Fibroblast of skin of left biceps (primary cell): ENCODE measurements at places on chromosomes 16 and 17.

- DNase-seq = no peak
These were observed 62.6 kb downstream of the TUBD1 start for GRCh38 chr17:59830007-59830630.

GRCh38 chr16:4847774-4848587, 700 bp downstream of the UBN1 start:
- DNase-seq = peak; percentile 5

DNA sequence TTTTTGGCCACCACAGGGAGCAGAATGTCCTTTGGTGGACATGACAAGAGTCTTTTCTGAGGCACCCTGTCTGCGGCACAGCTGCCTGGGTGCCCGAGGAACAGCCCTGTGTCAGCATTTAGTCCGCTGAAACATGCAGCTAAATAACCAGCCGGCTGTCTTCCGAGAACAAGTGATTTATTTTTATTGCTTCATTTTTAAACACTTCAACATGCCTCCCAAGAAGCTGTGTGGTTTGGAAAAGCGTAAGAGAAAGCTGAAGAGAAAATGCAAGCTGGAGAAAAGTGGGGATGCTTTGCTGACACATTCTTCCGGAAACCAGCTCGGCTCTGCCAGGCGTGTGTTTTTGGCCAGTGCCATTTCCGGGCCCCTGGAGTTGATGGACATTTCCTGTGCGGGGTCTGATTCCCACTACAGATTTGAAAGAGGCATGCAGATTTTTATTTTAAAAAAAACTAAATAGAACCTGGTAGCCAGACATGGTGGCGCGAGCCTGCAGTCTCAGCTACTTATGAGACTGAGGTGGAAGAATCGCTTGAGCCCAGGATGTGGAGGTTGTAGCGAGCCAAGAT, 94.7 kb downstream of the SEC14L1 start:
- peak; percentile 88 for DNase-seq

GRCh38 chr16:29784157-29784556, 6.1 kb downstream of the ZG16 start:
- DNase-seq = no peak

GRCh38 chr16:610513-611381, 20.0 kb upstream of the WFIKKN1 start:
- no peak for DNase-seq

DNA sequence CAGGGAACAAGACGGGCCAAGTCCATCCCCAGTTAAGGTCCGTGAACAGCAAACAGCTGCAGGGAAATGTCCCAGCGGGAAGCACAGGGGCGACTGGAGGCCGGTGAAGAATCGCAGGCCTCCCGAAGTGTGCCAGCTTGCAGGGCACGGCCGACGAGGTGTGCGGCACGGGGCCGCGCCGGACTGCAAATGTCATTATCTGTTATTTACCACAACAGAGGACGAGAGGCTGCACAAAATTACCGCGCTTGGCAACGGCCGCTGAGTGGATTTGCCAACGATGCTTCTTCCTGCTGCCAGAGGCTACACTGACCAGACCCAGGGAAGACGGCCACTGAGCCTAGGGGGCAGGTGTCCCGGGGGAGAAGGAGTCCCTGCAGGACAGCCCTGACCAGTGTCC, 53.1 kb downstream of the RPH3AL start:
- no peak for DNase-seq

- DNase-seq = no peak
These were observed 3.8 kb downstream of the ACSF2 start for GRCh38 chr17:50429793-50430192.

DNA sequence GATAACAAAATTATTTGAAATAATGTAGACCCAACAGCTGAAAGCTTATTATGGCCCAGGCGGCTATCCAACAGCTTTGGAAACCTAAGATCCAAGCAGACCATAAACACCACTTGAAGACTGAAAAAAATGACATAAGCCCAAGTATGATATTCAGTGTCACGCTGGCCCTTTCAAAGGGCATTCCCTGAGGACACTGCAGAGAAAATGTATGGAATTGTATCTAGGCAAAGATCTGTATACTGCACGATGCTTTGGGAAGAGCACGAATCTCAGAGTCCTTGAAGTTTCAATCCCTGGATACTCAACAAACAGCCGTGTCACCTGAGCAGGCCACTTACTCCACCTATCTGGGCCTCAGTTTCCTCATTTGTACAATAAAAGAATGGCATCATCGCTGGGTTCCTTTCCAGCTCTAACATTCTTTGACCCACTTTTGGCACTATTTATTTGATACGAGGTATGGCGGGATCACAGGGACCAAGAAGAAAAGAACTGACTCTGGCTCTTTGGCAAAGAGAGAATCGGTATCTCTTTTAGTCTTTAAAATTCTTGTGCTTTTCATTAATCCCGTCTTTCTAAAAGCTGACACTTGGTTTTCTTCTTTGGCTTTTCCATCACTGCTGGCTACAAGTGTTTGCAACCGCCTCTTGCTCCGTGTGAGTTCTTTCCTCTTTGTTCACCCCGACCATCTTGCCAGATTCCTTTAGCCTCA, 1.2 kb downstream of the STAT5B start:
- no peak for DNase-seq

DNA sequence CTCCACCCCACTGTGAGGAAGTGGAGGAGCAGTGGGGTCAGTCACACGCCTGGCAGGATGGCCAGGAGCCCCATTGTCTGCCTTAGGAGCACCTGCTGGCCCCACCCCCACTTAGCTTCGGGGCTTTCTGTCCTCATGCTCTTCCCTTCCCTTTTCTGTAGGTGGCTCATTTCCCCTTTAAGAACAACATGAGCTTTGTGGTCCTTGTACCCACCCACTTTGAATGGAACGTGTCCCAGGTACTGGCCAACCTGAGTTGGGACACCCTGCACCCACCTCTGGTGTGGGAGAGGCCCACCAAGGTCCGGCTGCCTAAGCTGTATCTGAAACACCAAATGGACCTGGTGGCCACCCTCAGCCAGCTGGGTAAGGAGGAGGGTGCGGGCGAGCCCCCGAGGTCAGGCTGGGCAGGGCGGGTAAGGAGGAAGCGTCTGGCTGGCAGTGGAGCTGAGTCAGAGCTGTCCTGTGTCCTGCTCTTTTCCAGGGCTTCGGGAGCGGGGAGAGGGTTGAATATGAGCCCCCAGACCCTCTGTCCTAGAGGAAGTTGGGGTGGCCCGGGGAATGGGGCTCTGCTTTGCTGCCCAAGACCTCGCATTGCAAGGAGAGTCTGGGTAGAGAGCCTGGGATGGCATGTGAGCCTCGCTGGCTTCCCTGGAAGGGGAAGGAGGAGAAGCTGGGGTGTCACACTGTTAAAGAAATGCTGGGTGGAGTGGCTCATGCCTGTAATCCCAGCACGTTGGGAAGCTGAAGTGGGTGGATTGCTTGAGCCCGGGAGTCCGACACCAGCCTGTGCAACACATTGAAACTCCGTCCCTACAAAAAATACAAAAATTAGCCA, 9.2 kb upstream of the SERPINF1 start:
- no peak for DNase-seq

- DNase-seq = no peak
These were observed 13.6 kb downstream of the HSD11B2 start for GRCh38 chr16:67444259-67445125.

- no peak for DNase-seq
These were observed 25.0 kb upstream of the ADAM11 start for GRCh38 chr17:44733753-44734152.

DNA sequence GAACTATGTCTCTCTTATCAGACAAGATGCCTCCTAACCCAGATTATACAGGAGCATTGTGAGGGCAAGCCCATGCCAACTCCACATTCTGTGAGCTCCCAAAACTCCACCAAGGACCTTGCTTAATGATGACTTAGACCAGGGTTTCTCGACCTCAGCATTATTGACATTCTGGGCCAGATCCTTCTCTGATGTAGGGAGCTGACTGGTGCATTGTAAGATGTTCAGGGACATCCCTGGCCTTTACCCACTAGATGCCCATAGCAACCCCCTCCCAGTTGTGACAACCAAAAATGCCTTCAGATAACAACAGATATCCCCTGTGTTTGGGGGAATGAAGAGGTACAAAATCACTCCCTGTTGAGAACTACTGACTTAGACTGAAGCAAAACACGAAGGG, 43.6 kb downstream of the HOXB1 start:
- DNase-seq = no peak
